ENCODE measurements at places on chromosomes 16 and 17. TPM values are rescaled to one million over a fixed set of nuclear protein-coding genes. Genes with fewer than 3 reads are reported as not detected.

DNA sequence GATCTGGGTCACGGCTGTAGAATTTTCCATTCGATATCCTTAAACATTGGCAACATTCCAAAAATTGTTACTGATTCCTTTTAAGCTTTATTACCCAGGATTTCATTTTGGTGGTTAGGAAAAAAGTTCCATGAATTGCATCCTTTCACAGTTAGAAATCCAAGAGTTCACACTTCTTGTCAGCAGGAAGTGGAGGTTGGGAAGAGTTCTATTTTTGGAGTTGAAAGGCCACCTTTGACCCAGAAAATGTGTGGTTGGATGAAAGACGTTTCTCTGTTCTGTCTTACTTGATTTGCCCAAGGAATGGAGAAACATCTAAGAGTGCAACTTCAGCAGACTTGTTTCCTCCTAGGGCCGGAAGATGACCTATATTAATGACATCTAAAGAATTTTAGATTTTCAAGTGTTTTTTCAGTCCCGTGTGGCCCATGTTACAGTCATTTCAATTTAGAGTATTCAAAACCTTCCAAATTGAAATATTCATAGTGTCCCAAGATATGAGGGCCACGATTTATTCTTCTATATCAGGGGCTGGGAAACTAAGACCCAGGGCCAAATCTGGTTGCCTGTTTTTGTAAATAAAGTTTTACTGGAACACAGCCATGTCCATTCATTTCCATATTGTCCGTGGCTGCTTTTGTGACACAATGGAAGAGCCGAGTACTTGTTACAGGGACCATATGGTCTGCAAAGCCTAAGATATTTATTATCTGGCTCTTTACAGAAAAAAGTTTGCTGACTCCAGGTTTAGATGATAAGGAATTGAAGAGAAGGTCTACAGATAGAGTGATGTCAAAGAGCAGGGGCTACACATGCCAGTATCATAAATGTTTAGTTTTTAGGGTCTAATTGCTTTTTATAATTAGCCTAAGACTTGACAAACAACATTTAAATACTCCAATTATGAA lies 50.2 kb downstream of the CDK5R1 start:
- peaks cover 1% of the 10 kb centered on the region for H3K36me3 ChIP-seq
- no peak overlapping the region for H3K27ac ChIP-seq
- peaks cover 2% of the 10 kb centered on the region for H3K4me1 ChIP-seq
- DNase-seq = no peak

DNA sequence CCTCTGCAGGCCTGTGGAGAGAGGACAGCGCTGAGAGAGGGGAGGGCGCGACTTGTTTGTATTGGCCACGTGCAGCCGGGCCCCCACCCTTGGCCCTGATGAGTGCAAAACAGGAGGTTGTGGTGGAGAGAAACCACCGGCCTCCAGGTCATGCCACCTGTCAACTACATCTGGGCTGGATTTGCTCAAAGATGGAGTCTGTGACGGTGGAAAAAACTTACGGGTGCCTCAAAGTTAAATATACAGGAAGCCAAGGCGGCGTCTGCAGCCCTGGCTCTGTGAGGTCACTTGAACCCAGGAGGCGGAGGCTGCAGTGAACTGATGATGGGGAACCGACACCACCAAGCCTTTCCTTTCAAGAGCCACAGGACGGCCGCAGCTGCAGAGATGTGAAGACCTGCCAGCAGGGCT lies 15.7 kb downstream of the C16orf74 start:
- DNase-seq = peak; percentile 80
- peak overlapping the region; percentile 44 for H3K4me3 ChIP-seq
- peak overlapping the region; percentile 85 for H3K27ac ChIP-seq
- H3K27me3 ChIP-seq = no peaks in the 10 kb centered on the region
- peaks cover 31% of the 10 kb centered on the region for H3K4me1 ChIP-seq
- no peaks in the 10 kb centered on the region for H3K36me3 ChIP-seq

GRCh38 chr17:81865733-81866439 lies 5.3 kb downstream of the ARHGDIA start:
- H3K4me3 ChIP-seq = no peak overlapping the region
- H3K36me3 ChIP-seq = peaks cover 35% of the 10 kb centered on the region
- peaks cover 47% of the 10 kb centered on the region for H3K4me1 ChIP-seq
- no peak for DNase-seq
- H3K27ac ChIP-seq = peak overlapping the region; percentile 60
- no peaks in the 10 kb centered on the region for H3K27me3 ChIP-seq

DNA sequence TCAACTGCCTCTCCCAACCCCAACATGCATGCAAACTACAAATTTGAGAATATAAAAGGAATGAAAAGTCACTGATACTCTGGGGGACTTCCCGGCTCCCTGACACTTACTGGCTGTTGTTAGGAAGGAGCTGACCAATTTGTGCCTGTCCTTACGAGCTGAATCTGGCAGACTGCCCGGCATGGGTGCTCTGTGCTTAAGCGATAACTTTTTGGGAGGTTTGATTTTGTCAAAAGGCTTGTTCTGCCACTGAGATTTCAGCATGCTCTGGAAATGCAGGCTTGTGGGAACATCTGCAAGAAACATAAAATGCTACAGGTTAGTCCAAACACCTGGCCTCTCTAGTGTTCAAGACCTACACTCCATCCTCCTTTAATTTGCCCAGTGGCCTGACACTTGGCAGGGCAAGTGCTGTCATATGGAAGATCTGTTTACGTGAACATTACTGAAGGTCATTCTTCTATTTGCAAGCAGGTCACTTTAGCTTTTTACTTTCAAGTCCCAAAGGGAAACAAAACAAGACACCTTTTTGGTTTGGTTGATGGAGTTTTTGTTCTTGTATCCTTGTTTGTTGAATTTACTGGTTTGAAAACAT lies 40.6 kb downstream of the STH start:
- H3K27me3 ChIP-seq = no peaks in the 10 kb centered on the region
- peaks cover 55% of the 10 kb centered on the region for H3K36me3 ChIP-seq
- DNase-seq = no peak
- H3K4me3 ChIP-seq = no peak overlapping the region
- peaks cover 8% of the 10 kb centered on the region for H3K4me1 ChIP-seq
- H3K27ac ChIP-seq = no peak overlapping the region

DNA sequence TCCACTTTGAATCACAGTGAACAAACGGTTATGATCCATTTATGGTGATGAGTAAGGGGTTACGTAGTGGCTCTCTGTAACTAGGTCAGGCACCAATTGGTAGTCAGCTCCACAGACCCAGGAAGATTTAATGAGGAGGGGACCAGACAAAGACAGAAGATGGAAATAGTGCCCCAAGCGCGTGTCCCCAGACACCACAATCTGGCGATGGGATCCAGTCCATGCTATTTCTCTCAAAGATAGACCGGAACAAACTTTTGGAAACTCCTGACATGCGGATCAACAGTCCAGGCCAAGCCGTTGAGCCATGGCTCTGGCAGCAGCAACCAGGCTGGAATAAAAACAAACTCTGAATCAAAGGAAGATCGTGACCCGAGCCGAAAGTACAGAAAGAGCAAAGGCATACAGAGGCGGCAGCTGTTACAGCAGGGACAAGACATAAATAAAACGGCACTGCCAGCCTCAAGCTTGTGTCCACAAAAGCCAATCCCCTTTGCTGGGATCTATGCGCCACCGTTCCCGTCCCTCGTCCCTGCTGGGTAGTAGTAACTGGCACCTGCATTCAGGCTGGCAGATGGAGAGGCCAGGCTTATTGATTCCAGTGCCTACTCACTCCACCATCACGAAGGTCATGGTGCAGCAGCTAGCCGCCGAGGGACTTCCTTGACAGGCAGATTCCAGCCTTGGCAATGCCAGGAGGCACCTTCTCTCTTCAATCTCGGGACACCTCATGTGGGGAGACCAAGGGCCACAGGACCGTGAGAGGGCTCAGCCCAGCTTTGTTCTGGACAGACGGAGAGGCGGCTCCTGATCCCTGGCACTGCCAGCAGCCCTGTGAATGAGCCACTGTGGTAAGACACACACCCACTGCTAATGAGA lies 50.2 kb downstream of the CDH11 start:
- no peaks in the 10 kb centered on the region for H3K27me3 ChIP-seq
- no peaks in the 10 kb centered on the region for H3K4me1 ChIP-seq
- no peak overlapping the region for H3K4me3 ChIP-seq

The GAST gene
- total RNA-seq = not detected

DNA sequence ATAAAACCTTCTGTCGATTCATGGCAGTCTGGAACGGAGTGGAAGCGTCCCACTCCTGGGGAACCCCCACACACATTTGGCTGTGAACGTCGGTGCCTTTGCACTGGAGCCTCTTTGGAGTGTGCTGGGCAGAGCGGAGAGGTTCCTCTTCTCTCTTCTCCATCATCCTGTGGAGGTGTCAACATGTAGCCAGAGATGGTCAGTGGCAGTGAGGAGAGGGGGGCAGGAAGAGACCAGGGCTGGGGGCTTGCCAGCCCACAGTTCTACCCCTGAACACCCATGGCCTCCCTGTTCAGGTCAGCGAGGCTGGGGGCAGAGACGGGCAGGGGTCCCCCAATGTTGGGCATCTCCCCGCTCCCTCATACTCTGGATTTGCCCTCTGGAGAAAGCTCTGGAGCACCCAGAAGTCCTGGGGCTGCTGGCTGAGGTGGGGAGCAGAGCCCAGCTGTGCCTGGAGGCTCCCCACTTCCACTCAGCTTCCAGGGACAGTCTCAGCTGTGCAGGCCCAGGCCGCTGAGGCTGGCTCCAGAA lies 223.7 kb downstream of the SEC14L1 start:
- no peak overlapping the region for H3K4me3 ChIP-seq
- peaks cover 14% of the 10 kb centered on the region for H3K27me3 ChIP-seq
- DNase-seq = no peak
- no peaks in the 10 kb centered on the region for H3K36me3 ChIP-seq
- peaks cover 44% of the 10 kb centered on the region for H3K4me1 ChIP-seq

DNA sequence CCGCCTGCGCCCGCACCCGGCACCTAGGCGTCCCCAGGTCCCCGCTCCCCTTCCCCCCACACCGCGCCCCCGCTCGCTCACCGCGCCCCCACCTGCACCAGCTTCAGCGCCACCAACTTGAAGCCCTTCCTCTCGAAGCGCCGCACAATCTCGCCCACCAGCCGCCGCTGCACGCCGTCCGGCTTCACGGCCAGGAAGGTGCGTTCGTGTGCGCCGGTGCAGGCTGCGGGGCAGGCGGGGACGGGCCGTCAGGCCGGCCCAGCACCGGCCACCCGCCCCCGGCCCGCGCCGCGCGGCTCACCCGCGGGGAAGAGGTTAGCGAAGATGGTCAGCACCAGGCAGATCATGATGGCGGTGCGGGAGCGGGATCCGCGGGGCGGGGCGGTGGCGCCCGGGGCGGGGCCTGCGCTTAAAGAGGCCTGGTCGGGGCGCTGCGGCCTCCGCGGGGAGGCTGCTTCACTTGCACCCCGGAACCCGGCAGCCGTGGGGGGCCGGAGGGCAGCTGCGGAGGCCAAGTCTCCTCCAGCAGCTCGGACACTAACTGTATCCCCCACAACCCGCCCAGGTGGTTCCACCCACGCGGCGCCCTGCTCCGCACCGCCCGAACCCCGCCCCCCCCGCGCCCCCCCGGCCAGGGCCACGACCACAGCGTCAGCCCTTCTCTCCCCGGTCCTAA lies at the start of gene NME3:
Gene NME3, minus strand, starts transcription at position 356 of the 676 bp plus-strand sequence. Its CDS starts 9 bp downstream, at position 347.
- peaks cover 13% of the 10 kb centered on the region for H3K4me1 ChIP-seq
- DNase-seq = peak; percentile 76
- no peaks in the 10 kb centered on the region for H3K27me3 ChIP-seq
- peaks cover 16% of the 10 kb centered on the region for H3K36me3 ChIP-seq
- H3K27ac ChIP-seq = peak within 1 kb of the TSS; percentile 93
- peak within 1 kb of the TSS; percentile 86 for H3K4me3 ChIP-seq

GRCh38 chr16:12159028-12159427 lies 182.5 kb downstream of the SNX29 start:
- no peak for DNase-seq
- H3K36me3 ChIP-seq = no peaks in the 10 kb centered on the region
- H3K27ac ChIP-seq = no peak overlapping the region
- H3K4me1 ChIP-seq = peaks cover 2% of the 10 kb centered on the region
- H3K4me3 ChIP-seq = no peak overlapping the region

The SCGB1C2 gene
- not detected for total RNA-seq

- H3K27me3 ChIP-seq = peaks cover 9% of the 10 kb centered on the region
- DNase-seq = no peak
- H3K4me1 ChIP-seq = no peaks in the 10 kb centered on the region
- no peak within 1 kb of the TSS for H3K4me3 ChIP-seq
- H3K27ac ChIP-seq = no peak within 1 kb of the TSS
These were observed at the start of gene MYH2 for GRCh38 chr17:10549096-10549842. Gene MYH2 (minus strand): TSS chr17:10549658. CDS start chr17:10547920, 1,738 bp downstream.

DNA sequence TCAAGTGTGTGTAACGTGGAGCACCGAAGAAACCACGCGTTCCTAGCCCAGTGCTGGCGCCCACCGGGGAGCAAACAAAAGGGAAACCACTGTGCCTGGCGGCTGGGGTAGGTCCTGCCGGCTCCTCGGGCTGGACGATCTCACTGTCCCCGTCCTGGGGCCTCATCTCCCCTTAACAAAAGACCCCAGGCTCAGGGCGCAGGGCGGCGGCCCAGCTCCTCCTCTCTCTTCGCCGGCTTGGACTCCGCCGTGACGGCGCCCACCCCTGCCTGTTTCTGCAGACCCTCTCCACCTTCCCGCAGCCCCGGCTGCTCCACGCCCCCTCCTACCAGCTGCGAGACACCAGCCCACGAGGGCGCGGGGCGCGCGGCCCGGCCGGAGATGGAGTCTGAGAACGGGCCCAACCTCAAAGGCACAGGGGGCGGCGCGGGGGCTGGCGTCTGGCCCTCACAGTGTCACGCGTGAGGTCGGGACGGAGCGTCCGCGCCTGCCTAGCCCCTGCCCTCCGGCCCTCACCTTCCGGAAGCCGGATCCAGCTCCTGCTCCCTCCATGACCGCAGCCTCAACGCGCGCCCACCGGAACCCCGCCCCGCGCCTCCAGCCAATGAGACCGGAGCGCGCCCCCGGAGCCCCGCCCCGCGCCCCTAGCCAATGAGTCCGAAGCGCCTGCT lies at the start of gene CENPX:
Gene CENPX, minus strand, starts transcription at position 569 of the 671 bp plus-strand sequence. Its CDS starts 17 bp downstream, at position 552.
- peaks cover 10% of the 10 kb centered on the region for H3K36me3 ChIP-seq
- peaks cover 45% of the 10 kb centered on the region for H3K4me1 ChIP-seq
- H3K27me3 ChIP-seq = no peaks in the 10 kb centered on the region
- no peak for DNase-seq
- peak within 1 kb of the TSS; percentile 84 for H3K4me3 ChIP-seq

- no peak overlapping the region for H3K27ac ChIP-seq
- no peaks in the 10 kb centered on the region for H3K27me3 ChIP-seq
- no peak for DNase-seq
- H3K4me3 ChIP-seq = no peak overlapping the region
These were observed 248.6 kb upstream of the GSE1 start for GRCh38 chr16:85364323-85365040.

GRCh38 chr17:50344731-50345365 lies 1.1 kb upstream of the XYLT2 start:
- H3K27me3 ChIP-seq = no peaks in the 10 kb centered on the region
- peak overlapping the region; percentile 77 for H3K27ac ChIP-seq
- no peaks in the 10 kb centered on the region for H3K36me3 ChIP-seq
- peaks cover 35% of the 10 kb centered on the region for H3K4me1 ChIP-seq
- no peak for DNase-seq

The GLIS2 gene
- total RNA-seq = 0.12 TPM
